CD14-positive monocyte (primary cell): ENCODE measurements at places on chromosomes 5 and 9. TPM values are rescaled to one million over a fixed set of nuclear protein-coding genes. Genes with fewer than 3 reads are reported as not detected.

Gene ZDHHC11
- not detected for polyA plus RNA-seq

Gene PRDM12
- 0.08 TPM in 1 of 2 replicates, not detected in the other for polyA plus RNA-seq

Gene CBY3
- not detected for polyA plus RNA-seq

Gene TSSK1B
- polyA plus RNA-seq: not detected

Gene PELO
- 4.1 and 4.4 TPM in 2 replicates for polyA plus RNA-seq

GRCh38 chr9:78562021-78562420 lies 265.1 kb downstream of the PSAT1 start:
- no peak overlapping the region for H3K27ac ChIP-seq
- H3K36me3 ChIP-seq: no peaks in the 10 kb centered on the region
- H3K4me3 ChIP-seq: no peak overlapping the region
- no peak for DNase-seq

DNA sequence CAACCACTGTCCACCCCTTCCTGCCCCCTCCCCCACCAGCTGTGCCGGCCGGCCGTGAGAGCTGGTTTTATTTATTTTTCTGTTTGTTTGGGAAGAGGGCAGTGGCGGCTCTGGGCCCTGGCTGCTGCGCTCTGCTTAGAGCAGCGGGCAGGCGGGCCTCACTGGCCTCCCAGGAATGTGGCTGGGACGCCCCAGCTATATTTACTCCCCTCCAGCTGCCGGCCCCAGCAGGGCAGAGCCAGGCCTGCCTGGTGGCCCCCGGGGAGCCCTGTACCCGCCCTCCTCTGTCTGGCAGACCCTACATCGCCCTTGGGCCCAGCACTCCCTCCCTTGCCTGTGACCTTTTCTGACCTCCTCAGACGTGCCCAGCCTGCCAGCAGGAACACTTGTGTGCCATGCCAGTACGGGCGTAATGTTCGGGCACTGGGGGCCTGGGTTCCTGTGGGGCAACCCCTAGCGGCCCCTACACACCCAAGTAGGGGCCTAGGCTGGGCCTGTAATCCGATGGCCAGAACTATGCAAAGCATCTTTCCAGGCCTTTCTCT lies 7.7 kb downstream of the CXXC5 start:
- no peaks in the 10 kb centered on the region for H3K36me3 ChIP-seq
- no peak overlapping the region for H3K4me3 ChIP-seq
- no peaks in the 10 kb centered on the region for H3K27me3 ChIP-seq
- peaks cover 71% of the 10 kb centered on the region for H3K4me1 ChIP-seq
- DNase-seq: no peak

- H3K4me1 ChIP-seq: no peaks in the 10 kb centered on the region
- H3K27me3 ChIP-seq: no peaks in the 10 kb centered on the region
- no peaks in the 10 kb centered on the region for H3K36me3 ChIP-seq
- no peak overlapping the region for H3K4me3 ChIP-seq
- no peak overlapping the region for H3K27ac ChIP-seq
Measured at GRCh38 chr9:38413283-38413682, 11.0 kb downstream of the IGFBPL1 start.

DNA sequence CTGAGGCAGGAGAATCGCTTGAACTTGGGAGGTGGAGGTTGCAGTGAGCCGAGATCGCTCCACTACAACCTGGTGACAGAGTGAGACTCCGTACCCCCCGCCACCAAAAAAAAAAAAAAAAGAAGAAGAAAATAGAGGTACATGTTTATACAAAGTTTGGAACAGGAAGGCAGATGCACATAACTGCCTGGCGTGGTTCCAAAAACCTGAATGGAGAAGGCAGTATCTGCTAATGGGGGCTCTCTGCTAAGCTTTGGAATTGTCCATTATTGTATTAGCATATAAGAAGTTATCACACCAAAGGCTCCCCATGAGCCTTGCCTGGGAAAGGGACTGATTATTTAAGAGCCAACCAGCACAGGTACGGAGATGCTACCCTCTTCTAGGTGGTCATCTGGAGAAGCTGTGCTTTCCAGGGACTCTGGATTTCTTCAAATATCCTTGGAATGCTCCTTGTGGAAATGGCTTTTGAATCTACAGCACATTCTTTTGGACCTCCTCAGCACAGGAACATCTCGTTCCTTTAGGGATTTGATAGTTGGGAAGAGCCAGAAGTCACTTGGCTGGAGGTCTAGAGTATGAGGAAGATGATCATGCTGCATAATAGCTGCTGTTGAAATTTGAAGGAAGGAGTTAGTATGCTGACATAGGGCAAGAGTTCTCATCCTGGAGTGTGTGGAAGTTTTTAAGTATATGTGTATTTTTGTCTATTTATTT lies 42.5 kb upstream of the ABCA1 start:
- H3K27ac ChIP-seq: no peak overlapping the region
- H3K27me3 ChIP-seq: no peaks in the 10 kb centered on the region
- peaks cover 20% of the 10 kb centered on the region for H3K4me1 ChIP-seq

DNA sequence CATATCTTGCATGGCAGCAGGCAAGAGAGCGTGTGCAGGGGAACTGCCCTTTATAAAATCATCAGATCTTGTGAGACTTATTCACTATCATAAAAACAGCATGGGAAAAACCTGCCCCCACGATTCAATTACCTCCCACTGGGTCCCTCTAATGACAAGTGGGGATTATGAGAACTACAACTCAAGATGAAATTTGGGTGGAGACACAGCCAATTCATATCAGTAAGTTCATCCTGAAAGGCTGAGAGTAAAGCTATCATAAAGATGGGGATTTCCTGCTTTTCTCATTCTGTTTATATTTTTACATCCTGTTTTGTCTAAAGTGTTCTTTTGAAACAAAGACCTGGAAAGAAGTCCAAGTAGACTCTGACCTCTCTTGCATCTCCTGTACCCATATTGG lies 28.9 kb upstream of the IL33 start:
- no peak overlapping the region for H3K4me3 ChIP-seq
- no peaks in the 10 kb centered on the region for H3K4me1 ChIP-seq
- H3K27me3 ChIP-seq: no peaks in the 10 kb centered on the region

DNA sequence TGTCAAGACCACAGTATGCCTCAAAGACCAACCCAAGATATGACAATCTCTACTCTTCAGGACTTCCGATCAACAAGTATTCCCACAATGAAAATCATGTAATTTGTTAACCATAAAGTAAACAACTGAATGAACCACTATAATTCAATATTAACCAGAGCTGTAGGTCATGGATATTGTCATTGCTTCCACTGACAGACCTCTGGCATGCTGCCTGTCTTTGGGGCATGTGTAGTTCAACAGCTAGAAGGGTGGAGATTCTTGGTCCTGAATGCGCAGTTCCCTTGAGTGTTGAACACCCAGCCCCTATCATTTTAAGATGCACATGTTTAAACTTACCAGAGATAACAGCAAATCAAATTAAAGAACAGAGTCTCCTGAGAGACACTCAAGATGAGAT lies 283.0 kb downstream of the CEMIP2 start:
- H3K27me3 ChIP-seq: no peaks in the 10 kb centered on the region
- H3K4me3 ChIP-seq: no peak overlapping the region
- no peak for DNase-seq
- H3K36me3 ChIP-seq: no peaks in the 10 kb centered on the region

DNA sequence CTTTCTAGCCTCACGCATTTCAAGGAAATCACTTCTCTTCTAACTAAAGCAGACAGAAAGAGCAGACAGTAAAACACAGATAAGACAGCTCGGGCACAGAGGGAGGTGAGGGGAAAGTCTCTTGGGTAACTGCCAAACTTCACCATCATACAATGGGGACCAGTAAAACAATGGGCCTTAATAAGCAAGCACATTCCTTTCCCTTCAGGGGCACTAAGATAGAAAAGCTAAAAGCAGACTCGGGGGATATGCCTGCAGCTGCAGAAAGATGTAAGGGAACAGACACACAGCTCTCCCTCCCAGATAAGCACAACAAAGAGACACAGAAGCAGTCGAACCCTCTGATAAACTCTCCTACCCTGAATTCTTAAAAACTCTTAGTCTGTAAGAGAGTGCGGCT lies 15.6 kb upstream of the CKS2 start:
- no peaks in the 10 kb centered on the region for H3K4me1 ChIP-seq
- H3K27ac ChIP-seq: no peak overlapping the region
- no peaks in the 10 kb centered on the region for H3K36me3 ChIP-seq
- H3K27me3 ChIP-seq: no peaks in the 10 kb centered on the region
- no peak for DNase-seq

DNA sequence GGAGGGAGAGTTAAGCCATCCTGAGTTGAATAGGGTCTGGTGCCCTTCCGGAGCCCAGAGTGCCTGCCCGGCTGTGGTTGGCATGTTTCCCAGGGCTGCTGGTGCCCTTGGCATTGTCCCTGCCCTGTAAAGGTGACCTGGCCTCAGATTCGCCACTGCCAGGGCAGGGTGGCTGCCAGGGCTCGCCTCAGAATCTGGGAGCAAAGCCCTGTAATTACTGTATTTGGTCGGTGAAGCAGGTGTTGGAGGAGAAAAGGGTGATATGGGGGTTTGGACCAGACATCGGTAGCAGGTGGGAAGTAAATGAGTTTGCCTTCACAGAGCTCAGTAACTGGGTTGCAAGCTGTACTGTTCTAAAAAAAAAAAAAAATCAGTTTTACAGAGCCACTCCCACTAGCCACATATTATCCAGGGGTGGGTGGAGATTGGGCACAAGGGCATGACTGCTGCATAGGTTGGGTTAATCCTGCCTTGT lies 47.6 kb downstream of the RGS3 start:
- no peak for DNase-seq
- H3K27ac ChIP-seq: no peak overlapping the region
- peaks cover 10% of the 10 kb centered on the region for H3K4me1 ChIP-seq
- no peaks in the 10 kb centered on the region for H3K27me3 ChIP-seq

DNA sequence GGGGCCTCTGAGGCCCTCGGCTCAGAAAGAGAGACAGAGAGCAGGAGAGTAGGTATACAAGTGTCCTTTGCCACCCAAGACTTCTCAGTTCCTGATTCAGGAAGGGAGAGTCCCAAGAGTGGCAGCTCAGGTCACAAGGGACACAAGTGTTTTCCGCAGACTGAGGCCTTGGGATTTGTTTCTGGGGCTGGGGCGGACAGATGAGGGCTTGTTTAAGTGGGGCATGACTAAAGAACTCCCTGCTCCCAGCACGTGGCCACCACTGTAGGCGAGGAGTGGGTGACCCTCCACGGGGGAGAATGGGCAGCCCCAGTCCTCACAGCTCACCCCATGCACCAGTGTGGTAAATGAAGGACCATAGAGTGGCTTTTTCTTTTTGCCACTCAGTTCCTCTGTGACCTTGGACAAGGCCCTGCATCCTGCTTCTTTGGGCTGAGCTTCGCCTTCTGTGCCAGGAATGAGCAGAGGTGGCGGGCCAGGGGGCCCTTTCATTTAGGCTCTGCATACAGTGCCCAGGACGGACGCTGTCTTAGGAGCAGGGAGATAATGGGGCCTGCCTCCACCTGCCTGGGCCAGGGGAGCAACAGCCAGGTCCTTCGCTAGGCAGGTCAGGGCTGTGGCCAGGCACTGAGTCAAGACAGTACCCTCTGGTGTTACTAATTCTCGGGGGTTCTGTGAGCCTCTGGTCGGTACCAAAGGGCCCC lies 50.8 kb downstream of the AMBP start:
- H3K27ac ChIP-seq: no peak overlapping the region
- H3K36me3 ChIP-seq: no peaks in the 10 kb centered on the region
- no peak for DNase-seq
- no peaks in the 10 kb centered on the region for H3K27me3 ChIP-seq
- no peaks in the 10 kb centered on the region for H3K4me1 ChIP-seq
- H3K4me3 ChIP-seq: no peak overlapping the region
